ENCODE measurements at places on chromosomes 2 and 18.

DNA sequence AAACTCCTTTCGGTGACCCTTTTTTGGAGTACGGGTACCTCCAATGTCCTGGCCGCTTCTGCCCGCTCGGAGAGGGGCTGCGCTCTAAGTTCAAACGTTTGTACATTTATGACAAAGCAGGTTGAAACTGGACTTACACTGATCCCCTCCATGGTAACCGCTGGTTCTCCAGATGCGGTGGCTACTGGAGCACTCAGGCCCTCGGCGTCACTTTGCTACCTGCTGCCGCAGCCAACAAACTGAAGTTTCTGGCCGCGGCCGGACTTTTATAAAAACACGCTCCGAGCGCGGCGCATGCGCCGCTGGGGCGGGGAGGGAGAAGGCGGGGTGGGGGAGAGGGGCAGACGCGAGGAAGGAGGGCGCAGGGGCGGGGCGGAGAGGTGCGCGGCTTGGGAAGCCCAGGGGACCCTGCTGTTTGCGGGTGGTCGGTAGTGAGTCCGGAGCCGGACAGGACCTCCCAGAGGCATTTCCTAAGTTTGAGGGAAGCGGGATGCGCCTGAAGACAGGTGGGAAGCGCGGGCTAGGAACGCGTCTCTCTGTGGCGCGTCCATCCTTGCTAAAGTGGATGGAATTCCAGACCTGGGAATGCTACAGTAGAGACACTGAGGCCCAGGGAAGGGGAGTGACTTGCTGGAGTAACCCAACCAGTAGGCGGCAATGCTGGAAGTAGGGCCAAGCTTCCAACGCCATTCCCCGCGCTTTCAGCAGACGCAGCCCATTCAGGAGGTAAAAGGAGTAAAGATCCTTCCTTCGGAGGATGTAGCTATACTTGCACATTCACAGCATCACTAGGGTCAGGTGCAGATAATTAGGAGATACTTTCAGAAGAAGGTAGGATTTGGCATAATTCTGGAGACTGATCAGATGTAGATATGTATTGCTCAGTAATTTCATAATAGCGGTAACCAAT lies at the start of gene CXCR4:
Gene CXCR4 (minus strand): TSS at position 241 of the 910 bp plus-strand sequence. CDS start 89 bp downstream, at position 152.
- DNase-seq = peak; percentile 90

DNA sequence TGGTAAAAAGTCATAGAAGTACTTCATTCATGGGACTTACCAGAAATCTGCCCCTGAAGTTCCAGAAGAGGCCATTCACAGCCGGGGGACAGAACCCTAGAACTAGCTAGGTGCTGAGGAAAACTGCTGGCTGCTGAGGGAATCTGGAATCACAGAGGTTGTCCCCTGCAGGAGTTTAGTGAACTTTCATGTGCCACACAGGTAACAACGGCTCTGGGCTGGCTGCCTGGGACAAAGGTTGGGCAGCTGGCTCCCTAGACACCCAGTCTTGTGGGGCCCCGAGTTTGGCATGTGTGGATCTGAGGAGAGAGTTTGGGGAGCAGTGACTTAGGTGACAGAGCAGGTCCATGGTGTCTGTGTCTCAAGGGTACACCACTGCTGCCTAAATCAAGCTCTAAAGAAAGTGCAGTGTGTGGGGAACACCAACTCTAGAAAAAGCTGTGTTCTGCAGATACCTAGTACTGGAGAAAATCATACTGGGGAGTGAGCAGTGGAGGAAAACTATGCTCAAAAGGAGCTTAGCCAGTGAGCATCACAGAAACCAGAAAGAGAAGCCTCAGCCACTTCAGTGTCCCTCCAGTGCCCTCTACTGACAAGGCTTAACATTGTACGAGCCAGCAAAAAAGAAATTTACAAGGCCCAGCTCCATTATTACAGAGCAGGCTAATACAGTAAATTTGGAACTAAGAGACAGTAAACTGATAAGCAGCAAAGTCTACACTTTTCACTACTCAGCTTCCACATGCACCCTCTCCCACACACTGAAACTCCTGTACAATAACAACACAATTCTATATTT lies 15.2 kb downstream of the GALNT3 start:
- no peak for DNase-seq

GRCh38 chr2:49129034-49129433 lies 25.3 kb downstream of the FSHR start:
- no peak for DNase-seq

DNA sequence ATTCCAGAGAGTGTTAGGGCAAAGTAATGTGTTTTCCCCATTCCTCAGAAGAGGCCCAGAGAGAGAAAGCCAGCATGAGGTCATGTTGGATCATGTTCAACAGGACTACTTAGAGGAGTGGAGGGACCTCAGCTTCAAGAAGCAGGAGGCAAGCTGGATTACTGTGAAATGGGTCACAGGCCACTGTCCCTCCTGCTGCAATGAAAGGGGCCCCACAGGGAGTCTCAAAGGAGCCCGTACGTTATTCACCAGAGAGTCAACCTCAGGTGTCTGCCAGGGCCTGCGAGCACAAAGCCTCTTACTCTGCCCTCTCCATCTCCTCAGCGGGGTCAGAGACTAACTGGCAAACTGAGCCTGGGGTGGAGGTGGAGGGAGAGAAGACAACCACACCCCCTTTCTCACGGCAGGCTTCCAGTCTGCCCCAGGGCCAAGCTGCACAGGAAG lies 27.2 kb upstream of the ACYP2 start:
- DNase-seq = no peak

DNA sequence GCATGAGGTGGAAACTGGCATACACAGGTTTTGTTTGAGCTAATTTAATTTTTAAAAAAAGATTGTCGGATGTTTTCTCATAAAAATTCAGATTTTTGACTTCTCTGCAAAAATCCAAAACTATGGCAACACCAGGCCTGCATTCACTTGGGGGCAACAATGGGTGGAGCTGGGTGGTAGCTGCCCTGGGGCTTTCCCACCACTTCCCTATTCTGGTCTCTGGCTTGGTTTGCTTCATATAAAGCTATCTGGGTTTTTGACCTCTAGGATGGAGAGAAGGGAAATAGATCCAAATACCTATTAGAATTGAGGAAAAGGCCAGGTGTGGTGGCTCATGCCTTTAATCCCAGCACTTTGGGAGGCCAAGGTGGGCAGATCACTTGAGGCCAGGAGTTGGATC lies 5.5 kb upstream of the CYP27A1 start:
- no peak for DNase-seq

GRCh38 chr2:182824056-182824766 lies 42.2 kb downstream of the FRZB start:
- DNase-seq = no peak

Data from glutamatergic neuron (in vitro differentiated cells).